ENCODE measurements at places on chromosomes 3 and 15.

GRCh38 chr15:100572362-100572983 lies 29.5 kb downstream of the LINS1 start:
- peak; percentile 8 for DNase-seq

GRCh38 chr15:76868740-76869139 lies 36.4 kb downstream of the SCAPER start:
- no peak for DNase-seq

DNA sequence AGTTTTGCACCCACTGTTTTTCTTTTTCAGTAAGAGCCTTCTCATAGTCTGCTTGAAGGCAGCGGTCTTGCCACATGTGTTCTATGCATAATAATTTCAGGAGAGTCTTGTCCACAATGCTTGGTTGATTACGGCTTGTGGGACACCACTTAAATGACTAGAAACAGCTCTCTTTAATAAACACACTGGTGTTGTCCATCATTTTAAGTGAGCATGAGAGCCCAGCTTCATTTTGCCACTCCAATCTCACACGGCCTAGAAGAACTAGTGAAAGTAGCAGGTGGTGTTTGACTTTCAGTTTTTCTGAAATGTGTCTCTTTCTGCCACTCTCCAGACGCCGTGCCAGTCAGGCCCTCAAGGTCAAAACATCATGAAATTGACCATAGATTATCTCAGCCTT lies 292.1 kb downstream of the LPP start:
- DNase-seq, result no peak

GRCh38 chr15:70566047-70566835 lies 197.1 kb downstream of the UACA start:
- no peak for DNase-seq

- no peak for DNase-seq
Observed at GRCh38 chr3:15385901-15386653, 41.3 kb downstream of the METTL6 start.

- no peak for DNase-seq
Observed at GRCh38 chr3:128425142-128425845, 41.4 kb downstream of the DNAJB8 start.

DNA sequence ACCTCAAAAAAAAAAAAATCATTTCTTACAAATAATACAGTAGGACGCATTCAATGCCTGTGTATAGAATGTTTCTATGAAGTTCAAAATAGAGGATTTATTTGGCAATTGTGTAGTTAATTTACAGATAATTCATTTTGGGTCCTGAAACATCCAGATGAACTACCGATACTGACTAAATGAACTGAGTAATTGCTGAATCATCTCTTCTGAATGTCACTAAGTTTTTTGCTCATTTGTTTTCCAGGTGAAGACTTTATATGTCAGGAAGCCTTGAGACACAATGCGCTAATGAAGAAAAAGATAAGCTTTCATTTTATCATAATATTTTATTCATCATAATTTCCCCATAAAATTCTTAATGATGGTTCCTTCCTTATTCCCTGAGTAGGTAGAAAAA lies 39.7 kb downstream of the PCOLCE2 start:
- no peak for DNase-seq

DNA sequence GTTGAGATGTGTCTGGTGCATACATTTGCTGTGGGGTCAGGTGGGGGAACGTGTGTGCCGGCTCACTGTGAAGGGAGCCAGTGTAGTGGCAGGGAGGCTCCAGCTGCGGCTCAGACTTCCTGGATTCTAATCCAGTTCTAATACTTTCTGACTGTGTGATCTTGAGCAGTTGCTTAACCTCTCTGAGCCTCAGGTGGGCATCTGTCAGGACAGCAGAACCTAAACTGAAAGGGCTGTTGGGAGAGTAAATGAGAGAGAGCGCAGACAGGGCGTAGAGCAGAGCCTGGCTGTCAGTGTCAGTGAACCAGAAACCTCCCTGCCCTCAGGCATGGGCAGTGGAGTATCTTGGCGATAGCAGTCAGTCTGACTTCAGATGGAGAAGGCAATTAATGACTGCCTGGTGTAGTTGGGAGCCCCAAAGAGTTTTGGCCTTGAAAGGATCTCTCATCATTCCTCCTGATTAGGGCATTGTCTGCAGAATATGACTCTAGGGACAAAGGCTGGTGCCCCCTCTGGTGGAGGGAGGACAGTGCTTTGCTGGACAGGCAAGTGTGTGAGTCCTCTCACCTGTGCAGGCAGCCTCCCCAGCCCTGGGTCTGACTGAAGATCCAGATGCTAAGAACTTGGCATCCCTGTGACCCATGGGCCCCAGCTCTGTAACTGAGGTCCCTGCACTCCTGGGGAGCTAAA lies 9.6 kb downstream of the KBTBD13 start:
- no peak for DNase-seq

DNA sequence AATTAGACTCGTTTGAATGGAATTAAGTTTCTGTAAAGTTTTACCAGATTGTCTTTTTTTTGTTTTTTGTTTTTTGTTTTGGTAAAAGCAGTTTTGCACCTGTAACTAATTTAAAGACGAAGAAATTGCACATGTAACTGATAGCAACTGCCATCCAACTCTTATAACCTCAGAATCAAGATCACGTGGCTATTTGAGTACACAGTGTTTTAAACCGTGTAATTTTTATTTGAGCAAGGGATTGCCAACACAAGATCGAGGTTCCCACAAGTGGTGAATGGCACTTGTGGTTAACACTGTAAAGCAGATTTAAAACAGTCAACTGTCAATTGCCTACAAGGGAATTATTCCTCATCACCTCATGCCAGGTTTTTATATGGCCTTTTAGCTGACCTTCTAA lies 67.3 kb downstream of the PPARG start:
- no peak for DNase-seq

- no peak for DNase-seq
Observed at GRCh38 chr15:58423831-58424608, 7.8 kb upstream of the LIPC start.

DNA sequence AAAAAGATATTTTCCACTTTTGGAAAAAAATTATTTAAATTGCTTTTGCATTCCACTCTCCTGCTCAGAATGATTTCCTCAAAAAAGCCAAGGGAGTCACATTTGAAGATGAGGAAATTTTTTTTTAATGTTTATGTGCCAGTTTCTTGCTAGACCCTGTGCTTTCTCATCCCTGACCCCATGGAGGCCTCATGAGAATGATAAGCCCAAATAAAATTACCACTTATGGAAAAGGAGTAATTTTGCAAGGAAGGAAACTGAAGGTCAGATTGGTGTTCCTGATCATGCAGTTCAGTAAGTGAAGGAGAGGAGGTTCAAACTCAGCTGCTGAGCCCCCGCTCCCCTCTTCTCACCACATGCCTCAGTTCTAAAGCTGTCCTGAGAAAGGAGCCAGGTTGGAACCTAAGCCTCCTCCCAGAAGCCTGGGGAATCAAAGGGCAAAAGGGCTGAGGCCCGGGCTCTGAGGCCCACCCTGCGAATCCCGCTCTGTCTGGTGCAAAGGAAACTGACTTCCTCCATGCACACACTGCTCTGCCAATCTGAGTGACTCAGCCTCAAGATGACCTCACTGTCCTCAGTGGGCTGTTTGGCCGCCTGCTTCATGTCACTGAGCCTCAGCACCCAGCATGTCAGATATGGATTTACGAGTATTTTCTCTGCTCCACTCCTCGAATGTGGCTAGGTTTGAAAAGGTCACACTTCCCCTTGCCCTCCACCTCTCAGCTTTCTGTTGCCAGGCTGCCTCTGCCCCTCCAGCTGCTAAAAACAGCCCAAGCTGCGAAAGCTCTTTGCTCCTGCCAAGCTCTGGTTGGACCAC lies 56.9 kb upstream of the FLNB start:
- peak; percentile 74 for DNase-seq

DNA sequence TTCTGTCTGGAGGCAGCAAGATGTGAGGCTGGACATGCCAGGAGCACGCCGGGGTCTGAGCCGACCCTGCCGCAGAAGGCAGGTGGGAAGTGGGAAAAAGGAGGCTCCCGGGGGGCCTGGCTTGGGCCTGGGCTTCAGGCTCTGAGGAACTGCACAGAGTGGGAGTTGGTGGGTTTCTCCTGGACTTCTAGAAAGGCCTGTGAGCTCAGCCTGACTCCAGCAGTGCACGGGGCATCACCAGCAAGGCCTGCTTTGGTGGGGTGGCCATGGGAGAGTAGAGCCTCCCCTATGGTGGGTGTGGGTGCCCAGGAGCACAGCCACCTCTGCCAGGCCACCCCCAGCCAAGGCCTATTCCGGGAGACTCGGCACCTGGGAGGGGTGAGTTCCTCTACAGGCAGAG lies 18.1 kb upstream of the SLC41A3 start:
- DNase-seq, result no peak

DNA sequence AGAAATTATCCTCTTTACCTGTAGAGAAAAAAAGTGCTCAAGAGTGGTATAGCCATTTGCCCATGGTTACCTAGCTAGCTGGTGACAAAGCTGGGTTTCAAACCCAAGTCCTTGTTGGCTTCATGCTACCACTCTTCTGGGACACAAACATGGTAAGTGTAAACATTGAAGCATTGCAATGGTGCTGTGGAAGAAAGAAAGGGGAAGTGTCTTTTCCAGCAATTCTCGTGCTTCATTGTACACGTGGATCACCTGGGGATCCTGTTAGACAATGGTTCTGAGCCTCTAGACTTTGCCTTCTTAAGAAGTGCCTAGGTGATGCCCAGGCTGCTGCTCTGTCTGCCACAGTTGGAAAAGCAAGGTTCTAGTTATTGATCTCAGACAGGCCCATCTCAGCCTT lies 134.8 kb upstream of the CTNNB1 start:
- no peak for DNase-seq

GRCh38 chr3:172065967-172066762 lies 26.8 kb downstream of the FNDC3B start:
- no peak for DNase-seq

- no peak for DNase-seq
Observed at GRCh38 chr3:158107605-158108444, 1.6 kb upstream of the SHOX2 start.

GRCh38 chr3:149026718-149027117 lies 35.4 kb downstream of the GYG1 start:
- no peak for DNase-seq

Data from globus pallidus (tissue), 1 donor.